HTR-8/SVneo (cell line): ENCODE measurements at places on chromosomes 11 and 22.
A peak's percentile ranks its signal among the peaks of the same experiment; 100 is the strongest.

DNA sequence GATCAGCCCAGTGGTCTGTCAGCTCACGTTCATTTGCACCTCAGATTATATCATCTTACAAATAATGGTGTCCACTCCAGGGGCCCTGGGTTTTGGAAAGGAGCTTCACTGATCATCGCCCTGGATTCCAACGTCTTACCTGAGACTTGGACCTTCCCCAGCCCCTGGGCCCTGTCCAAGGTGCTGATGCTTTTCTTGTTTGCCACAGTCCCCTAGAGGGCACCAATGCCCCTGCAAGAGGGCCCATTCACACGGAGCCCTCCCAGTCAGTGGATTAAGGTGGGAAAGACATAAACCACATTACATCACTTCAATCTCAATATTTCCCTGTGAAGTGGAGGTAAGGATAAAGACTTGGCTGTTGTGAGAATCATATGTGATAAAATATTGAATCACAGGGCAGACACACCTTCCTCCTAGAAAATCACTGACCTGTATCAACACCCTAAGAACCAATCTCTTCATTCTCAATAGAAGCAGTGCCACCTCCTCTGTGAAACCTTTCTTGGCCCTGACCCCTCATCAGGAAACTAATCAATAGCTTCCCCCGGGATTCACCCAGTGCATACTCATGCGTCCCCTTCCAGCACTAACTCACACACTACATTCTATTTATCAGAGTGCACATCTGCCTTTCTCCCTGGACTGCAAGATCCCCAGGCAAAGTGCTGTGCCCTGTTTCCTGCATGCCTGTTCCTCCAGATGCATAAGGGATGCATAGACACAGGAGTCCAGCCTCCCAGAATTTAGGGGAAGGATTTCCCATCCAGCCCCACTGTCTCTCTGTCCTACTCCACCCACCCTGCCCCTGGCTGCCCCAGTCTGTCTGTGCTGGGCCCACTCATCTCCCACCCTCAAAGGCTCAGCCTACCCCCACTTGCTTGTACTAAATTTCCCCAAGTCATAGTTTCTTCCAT lies 167.0 kb downstream of the BUD13 start:
- peak; percentile 53 for DNase-seq

DNA sequence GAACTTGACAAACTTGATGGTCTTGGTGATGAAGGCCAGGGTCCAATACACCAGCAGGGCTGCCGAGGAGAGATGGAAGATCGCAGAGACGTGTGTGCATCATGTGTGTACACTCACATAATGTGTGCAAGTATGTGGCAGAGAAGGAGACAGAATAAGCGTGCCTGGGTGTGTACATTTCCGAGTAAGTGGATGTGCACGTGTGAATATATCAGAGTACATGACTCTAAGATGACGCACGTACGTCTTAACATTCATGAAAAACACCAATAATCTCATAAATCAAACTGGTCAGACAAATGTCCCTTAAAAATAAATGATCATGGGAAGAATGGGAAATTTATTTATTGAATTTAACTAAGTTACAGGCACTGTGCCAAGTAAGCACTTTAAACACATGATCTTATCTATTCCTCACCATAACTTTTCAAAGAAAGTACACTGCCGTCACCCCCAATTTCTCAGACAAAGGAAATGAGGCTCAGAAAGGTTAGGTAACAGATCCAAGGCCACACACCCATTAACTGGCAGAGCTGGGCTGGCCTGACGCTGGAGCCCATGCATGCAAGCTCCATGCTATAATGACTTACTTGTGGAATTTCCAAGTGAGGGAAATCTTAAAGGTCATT lies 13.0 kb downstream of the ABCC8 start:
- DNase-seq: no peak

DNA sequence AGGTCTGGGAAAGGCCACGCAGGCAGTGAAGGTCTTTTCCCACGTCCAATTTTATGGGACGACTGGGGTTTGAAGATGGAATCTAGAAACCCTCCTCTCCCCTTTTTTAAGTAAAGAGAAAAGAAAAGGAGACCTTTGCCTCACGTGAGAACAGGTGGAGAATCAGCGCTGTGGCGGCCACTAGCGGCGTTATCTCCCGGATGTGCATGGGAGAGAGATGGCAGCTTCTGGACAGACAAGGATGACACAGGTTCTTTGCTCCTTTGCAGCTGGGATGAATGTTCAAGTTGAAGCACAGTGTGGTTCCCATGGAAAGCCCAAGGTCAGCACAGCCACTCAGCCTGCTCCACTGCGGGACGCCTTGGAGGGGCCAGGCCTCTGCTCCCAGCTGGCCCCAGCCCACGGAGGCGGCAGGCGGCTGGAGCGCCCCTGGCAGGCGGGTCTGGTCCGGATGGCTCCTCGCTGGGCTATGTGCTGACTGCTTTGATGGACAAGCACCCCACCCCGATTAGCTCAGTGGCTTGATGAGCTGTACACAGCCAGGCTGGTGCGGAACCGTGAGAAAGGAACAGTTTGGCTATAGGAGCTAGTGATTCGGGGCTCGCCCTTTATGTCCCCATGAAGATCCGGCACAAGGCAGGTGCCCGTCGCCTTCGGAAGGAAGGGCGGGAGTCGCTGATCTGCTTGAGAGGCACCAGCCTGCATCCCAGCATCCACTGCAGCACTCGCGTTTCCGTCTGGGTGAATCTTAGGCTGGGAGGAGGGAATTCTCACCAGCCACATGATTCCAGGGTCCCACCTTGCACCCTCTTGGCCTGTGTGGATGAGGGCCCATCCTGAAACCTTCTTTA lies 14.5 kb upstream of the BID start:
- DNase-seq: no peak

DNA sequence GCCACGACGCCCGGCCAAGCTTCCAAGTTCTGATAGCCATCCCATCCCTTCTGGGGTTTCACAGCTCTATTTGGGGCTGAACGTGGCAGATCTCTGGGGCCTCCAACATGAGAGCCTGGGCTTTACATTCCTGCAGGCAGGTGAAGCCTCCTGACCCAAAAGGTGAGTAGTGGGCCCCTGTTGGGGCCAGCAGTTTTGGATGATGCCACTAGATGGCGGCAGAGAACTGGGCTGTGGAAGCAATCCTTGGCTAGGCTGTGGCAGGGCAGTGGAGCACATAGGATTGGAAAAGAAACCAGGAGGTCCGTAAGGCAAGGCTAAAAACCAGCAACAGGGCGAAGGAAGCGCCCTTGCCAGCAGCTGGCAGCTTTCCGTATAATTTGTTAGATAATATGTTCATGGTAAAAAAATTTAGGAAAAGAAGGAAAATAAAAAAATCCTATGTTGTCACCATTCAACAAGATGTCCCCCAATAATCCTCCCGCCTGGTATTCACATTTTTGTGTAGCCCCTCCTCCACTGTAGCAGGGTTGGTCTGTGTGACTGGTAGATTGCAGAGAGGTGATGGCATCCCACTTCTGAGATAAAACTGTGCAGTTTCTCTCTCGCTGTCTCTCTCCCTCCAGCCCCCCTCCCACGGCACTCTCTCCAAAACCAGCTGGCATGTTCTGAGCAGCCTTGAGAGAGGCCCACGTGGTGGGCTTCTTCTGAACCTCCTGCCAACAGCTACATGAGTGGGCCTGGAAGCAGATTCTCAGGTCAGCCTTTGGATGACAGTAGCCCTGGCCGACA lies 43.6 kb upstream of the OR4B1 start:
- DNase-seq: peak; percentile 76

DNA sequence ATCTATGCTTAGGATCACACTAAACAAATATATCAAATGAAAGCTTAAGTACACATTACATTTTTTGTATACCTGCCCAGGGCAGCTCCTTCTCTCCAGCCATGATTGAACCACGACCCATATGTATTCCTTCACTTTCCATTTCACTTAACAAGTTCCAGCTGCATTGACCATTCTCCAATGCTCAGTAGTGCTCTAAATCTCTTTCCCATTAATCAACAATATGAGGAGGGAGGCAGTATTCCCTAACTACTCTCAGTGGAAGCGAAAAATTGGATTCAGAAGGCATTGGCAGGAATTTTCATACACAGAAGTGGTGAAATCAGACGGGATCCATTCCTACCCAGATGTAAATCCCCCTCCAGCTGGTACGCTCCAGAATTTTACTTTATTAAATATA lies 372.0 kb upstream of the LUZP2 start:
- no peak for DNase-seq

DNA sequence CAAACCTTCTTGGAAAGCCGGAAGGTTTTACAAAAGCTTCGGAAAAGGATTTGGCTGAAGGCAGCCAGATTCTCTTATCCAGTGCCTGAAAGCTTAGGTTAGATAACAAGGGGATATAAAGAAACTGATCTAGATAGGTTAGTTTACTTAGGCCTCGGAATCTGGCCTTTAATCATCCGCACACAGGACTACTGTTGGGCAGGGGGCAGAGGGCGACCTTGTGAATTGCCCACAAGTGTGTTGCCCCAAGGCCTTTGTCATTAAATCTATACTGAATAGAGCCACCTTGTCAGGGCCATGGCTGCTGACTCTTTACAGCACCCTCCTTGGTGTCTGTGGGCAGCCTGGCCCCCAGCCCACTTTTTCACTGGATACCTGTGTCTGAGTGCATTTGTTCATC lies 9.7 kb upstream of the MTMR2 start:
- no peak for DNase-seq

DNA sequence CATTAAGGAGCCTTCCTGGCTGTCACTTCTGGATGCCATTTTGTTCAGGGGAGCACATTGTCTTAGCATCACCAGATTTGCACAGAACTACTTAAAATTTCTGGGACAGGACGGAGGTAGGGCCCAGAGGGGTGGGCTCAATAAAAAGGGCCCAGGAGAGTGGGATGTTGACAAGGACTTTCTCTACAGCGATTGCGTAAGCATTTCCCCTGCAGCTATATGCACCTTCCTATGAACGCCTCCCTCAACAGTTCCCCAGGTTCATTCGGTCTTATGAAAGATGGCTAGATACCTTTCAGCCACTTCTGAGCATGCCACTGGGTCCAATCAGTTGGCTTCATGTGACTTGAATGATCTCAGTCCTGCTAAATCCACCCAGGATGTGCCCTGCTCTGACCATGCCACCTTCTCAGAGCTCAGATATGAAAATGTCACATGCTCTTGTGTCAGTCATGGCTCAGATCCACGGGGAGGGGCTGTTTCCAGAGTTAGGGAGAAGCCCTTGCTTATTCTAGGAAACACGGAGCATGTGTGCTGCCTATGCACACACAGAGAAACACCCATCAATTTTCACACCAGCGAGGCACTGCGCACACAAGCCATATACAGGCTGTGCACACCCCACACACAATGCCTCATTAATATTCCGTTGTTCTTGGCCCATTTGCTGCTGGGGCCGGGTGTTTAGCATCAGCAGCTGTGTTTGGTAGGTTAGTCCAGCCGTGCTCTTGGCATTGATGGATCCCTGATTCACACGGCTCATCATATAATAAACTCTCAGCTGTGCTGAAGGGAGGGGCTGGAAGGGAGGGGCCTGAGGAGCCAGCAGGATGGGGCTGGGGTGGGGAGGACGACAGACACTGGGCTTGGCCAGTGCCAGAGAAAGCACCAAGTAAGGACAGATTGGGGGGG lies 52.5 kb upstream of the NNMT start:
- no peak for DNase-seq

DNA sequence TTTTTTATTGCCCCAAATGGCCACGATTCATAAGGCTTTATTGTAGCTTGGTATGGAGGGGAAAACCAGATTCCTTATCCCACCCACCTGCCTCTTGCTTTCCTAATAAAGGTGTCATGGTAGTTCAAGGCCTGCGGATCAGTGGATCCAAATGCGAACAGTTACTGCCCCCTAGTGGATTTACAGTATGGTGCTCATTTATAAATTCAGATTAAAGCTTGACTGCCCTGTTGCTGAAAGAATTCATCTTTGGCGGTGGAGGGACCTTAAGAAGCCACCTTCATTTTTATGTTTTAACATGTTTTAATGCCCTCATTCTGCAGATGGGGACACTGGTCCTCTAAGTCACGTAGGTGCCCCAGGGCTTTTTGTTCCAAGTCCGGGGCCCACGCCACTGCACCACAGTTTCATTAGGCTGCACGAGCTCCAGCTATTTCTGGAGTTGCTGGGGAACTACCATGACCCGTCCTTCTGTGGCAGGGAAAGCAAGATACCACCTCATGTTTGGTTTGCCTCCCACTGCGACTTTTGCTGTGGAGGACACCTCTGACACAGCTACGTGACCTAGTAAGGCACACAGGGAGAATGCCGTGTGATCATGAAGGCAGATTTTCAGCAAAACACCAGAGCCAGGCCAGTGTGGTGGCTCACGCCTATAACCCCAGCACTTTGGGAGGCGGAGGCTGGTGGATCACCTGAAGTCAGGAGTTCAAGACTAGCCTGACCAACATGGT lies 15.6 kb upstream of the INCENP start:
- peak; percentile 61 for DNase-seq
